ENCODE measurements at places on chromosomes 3 and 15.
A peak's percentile ranks its signal among the peaks of the same experiment; 100 is the strongest.

DNA sequence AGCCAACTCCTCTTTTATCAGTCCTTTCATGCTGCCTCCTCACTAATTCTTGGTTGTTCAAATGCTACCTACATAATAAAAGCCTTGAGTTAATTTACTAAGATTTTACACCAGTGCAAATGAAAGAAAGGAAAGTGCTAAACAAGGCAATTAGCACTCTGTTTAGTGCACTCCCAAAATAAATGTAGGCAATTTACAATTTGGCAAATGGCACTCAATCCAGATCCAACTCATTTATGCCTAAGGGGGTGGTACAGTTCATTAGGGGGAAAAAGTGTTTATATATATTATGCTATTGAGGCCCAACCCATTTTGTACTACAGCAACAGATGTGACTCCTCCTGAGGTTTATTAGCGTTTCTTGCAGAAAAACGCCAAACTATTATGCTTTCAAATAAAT, 370.1 kb downstream of the NR2F2 start:
- DNase-seq: no peak

DNA sequence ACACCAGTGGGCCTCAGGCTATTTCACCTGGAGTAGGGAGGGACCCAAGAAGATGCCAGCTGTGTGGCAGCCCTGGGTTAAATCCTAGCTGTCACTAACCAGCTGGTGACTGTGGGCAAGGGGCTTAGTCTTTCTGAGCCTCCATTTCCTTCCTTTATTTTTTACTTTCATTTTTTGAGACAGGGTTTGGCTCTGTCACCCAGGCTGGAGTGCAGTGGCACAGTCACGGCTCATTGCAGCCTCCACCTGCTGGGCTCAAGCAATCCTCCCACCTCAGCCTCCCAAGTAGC, 108.0 kb upstream of the SMAD3 start:
- DNase-seq: no peak

DNA sequence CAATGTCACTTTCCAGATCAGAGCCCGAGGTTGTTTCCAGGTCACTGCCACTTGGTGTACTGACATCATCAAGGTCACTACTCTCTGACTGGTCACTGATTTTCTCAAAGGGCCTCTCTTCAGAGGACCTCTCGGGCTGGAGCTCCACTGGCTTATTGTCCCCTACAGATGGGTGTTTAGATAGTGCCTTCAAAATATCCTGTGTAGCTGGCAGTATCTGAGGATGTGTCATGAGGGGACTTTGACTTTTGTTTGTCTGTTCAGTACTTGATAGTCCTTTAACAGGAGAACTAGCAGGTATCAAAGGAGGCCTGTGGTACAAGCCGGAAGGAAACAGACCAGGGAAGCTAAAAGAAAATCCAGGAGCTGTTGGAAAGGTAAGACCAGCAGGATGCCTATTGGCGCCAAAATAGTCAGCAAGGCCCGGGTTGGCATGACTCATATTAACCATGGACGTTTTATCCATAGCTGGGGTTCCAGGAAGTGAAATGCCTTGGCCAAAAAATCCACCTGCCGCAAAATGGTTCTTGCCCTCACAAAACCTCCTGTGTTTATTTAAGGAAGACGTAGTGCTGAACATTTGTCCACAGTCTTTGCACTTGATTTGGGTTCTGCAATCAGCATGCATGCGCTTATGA, 547.3 kb downstream of the MECOM start:
- DNase-seq: no peak

- no peak for DNase-seq
Observed at GRCh38 chr3:89113344-89113743, 5.9 kb downstream of the EPHA3 start.

DNA sequence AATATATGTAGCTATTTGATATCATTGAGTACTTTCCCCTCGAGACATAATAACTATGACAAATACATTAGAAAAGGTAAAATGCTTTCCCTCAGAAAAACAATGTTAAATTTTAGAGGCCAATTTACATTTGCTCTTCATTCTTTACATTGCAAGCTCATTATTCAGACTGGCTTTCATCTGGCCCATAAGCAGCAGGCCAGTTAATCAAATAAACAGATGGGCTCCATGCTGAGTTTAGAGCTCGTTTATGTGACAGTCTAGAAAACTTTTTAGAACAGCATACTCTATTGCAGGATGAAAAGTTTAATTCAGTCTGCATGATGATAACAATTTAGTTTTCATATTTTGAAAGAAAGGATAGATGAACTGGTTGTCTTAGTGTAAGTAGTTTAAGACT, 150.6 kb downstream of the DUT start:
- DNase-seq: peak; percentile 66

- DNase-seq: no peak
Observed at GRCh38 chr15:78174401-78174800, 25.2 kb downstream of the IDH3A start.

- DNase-seq: no peak
Observed at GRCh38 chr15:98217356-98217755, 256.9 kb downstream of the ARRDC4 start.

DNA sequence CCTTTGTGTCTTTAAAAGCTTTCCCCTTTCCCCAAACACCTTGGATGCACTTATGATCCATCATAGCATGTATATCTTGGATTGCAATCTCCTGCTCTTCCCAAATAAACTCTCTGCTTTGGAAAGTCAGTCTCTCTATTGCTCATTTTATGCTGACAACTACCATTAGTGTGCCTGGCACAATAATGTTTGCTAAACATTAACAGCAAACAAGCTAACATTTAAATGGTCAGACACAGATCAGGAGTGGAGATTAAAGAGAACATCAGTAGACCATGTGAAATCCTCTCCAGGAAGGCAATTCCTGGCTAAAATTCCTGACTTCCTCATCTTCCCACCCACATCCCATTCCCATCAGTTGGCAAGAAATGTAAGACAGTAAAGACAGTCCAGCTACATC, 44.3 kb upstream of the EIF1B start:
- DNase-seq: no peak

DNA sequence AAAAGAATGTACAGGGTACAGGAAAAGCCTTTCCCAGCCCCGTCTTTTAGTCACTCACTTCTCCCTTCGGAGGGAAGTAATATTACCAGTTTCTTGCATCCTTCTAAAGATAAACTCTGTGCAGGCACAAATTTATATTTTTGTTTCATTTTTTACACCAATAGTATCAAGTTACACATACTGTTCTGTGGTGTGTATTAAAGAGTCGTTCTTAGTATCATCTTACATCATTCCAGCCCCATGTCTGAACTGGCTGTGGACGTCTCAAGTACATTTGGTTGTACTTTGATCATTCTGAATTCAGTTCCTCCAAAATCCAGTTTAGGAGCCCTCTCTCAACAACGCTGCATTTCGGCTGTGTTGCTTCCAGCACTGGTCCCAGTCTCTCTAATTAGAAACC, 68.7 kb downstream of the LMLN start:
- peak; percentile 63 for DNase-seq

DNA sequence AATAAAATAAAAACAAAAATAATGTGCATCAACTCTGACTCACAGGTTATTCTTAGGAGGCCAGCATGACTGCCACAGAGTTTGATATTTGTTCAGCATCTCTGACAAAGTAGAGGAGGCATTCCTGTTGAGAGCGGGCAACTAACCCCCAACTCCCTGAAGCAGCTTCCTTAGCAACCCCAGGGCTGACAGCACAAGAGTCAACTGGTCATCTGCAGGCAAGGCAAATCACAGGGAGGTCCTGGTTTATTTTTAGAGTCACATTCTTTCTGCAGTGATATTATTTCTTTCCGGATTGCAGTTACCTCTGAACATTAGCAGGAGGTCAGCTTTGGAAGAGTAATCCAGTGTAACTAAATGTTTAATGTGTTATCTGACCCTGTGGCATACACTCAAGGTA, 273.0 kb downstream of the PLCL2 start:
- peak; percentile 16 for DNase-seq

DNA sequence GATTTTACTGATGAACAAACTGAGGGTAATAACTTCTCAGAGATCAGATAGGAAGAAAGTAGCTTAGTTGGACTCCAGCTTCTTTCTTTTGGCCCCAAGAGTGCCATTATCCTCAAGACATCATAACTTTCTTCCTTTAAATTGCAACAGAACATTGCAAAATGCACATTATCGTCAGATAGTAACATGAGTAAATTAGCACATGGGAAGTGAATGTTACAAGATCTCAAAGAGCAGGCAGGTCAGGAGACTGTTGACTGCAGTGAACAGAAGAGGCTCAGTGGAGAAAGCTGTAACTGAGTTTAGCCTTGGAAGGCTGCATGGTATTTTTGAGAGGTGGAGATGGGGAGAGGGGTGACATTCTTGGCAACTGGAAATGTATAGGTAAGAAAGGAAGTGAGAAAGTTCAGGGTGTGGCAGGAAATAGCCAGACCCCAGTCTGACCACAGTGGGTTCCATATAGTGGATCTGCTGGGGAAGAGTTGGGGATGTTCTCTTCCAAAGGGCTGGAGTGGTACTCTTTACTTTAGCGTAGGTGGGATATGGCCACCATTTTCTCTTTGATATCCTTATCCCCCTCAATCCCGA, 307.7 kb downstream of the RPLP1 start:
- DNase-seq: no peak

Measured in fibroblast of skin of abdomen (primary cell).